ENCODE measurements at places on chromosomes 6 and 20.

DNA sequence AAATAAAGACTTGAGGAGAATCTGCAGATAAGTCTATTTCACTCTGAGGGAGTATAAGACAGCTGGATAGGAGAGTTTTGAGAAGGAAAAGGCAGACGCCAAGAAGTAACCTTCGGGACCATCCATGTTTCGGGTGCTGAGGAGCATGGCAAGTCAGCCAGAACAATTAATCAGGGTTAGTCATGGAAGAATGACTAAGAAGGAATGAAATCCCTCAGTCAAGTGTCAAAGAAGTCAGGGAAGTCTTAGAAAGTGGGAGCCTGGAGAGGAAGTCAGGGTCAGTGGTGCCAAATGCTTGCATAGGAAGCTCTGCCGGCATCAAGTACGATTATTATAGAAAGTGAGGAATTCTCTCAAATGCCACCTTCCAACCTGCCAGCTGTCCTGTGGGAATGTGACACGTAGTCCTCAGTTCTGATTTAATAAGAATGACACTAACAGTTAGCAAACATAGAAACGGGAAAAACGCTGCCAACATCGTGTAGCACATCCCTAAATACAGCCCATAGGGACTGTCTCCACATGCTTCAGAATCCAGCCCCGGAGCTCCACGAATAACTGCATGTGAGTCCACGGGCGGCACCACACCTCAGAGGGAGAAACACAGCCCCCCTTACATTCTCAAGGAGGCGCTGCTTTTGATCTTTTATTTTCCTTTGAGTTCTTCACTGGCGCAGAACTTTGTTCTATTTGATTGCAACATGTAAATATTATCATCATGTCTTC is 602.7 kb downstream of the PRKN start:
- no peak for DNase-seq

GRCh38 chr20:46210672-46211330 is 92.7 kb downstream of the CD40 start:
- DNase-seq, result no peak

GRCh38 chr6:127506894-127507293 is 12.2 kb downstream of the MTCL3 start:
- no peak for DNase-seq

DNA sequence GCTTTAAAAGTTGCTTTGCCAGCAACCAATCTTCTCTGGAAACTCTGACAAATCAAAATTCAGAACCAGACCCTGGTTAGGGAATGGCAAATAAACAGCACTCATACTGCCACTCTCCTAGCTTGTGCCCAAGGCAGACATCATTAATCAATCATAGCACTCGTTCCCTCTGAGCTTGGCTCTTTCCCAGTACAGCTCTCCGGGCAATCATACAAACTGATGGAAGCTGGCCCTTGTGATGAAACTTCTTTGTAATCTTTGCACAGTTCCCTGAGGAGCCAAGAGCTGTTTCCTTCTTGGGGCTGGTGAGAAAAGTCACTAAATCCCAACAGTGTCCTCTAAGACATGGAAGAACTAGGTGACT is 34.7 kb downstream of the KIAA1755 start:
- no peak for DNase-seq

- DNase-seq, result no peak
Observed at GRCh38 chr6:1630212-1630770, 20.6 kb downstream of the FOXC1 start.

DNA sequence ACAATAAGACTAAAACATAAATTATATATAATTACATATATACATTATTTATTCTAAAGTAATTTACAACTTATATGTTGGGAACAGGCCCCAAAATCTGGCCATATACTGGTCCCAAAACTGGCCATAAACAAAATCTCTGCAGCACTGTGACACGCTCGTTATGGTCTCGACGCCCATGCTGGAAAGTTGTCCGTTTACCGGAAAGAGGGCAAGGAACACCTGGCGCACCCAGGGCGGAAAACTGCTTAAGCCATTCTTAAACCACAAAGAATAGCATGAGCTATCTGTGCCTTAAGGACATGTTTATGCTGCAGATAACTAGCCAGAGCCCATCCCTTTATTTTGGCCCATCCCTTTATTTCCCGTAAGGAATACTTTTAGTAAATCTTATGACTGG is 164.9 kb downstream of the CENPW start:
- DNase-seq, result no peak
